ENCODE measurements at places on chromosomes 6 and 20. TPM values are rescaled to one million over a fixed set of nuclear protein-coding genes. Genes with fewer than 3 reads are reported as not detected.

Gene RALGAPB
- 13.7 TPM for polyA plus RNA-seq

Gene OPRL1
- 2.0 TPM for polyA plus RNA-seq

DNA sequence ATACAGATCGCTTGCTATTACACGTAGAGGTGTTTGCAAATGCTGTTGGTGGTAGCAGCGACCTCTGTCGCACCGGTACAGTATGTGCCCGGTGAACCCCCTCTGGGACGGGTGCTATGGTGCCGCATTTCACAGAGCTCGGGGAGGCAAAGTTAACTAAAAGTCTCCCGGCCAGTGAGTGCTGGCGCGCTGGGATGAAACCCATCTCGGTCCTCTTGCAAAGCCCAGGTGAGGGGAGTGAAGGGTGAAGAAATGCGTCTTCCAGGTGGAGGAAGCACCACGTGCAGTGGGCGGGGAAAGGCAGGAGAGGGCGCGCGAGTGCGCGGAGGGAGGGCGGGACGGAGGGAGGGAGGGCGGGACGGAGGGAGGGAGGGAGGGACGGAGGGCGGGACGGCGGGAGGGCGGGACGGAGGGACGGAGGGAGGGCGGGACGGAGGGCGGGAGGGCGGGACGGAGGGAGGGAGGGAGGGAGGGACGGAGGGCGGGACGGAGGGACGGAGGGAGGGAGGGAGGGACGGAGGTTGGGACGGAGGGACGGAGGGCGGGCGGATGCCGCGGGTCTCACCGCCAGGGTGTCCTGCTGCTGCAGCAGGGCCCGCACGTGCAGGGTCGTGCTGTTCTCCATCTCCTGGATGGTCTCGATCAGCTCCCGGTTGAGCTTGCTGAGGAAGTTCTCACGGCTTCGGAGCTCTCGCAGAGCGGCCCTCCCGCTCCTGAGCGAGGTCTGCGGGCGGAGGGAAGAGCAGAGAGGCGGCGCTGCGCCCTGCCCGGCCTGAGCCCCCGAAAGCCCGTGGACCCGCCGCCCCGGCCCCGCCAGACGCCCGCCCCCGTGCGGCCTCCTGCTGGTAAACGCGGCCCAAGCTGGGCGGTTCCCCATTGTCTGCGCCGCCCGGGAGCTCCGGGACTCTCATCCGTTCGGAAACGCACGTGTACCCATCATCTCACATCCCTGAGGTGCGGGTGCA lies 11.7 kb downstream of the C20orf96 start:
- peaks cover 5% of the 10 kb centered on the region for H3K4me1 ChIP-seq
- DNase-seq, result no peak
- peaks cover 10% of the 10 kb centered on the region for H3K36me3 ChIP-seq
- peak overlapping the region; percentile 73 for H3K4me3 ChIP-seq
- H3K27me3 ChIP-seq, result no peaks in the 10 kb centered on the region

GRCh38 chr6:15145821-15146220 lies 100.0 kb upstream of the JARID2 start:
- H3K36me3 ChIP-seq, result no peaks in the 10 kb centered on the region
- peaks cover 24% of the 10 kb centered on the region for H3K4me1 ChIP-seq
- no peak overlapping the region for H3K4me3 ChIP-seq

DNA sequence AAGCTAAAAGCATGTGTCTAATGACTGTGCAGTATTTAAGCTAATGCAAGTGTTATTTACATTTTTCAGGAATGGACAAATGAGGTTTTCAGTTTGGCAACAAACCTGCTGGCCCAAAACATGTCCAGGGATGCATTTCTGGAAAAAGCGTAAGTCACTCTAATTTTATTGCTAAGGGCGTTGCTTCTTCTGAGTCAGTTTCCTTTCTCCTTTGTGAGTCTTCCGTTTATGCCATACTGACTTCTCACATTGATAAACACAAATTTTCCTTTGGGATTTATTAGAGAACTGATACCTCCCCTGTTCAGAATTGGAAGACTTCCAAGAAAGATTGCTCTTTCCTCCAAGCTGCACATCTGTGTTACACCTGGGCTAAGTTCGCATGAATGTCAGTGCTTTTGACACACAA lies 422.9 kb upstream of the PLCB4 start:
- DNase-seq, result no peak
- no peaks in the 10 kb centered on the region for H3K4me1 ChIP-seq
- H3K4me3 ChIP-seq, result no peak overlapping the region

DNA sequence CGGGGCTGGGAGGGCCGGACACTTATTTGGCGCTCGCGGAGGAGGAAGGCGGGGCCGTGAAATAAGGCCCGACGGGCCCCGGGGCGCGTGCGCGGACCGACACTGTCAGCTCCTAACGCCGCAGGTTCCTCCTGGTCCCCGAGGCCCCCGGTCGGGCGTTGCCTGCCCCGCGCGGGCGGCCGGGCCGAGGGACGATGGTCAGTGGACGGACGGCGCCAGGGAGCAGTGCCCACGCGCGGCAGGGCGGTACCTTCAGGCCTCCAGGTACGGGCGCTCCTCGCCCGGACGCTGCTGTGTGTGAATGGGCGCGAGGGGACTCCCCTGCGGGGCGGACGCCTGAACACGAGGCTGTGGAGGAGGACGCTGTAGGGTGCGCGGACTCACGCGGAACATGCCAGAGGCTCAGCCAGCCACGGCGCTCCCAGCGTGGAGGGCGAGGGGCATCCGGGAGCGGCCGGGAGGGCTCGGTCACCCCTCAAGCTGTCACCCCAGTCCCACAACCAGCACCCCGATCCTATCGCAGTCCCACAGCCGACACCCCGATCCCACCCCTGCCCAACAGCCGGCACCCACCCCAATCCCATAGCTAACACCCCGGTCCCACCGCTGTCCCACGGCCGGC lies 339 bp upstream of the GMEB2 start:
- peak; percentile 97 for DNase-seq
- peak overlapping the region; percentile 95 for H3K27ac ChIP-seq
- H3K4me1 ChIP-seq, result peaks cover 45% of the 10 kb centered on the region
- no peaks in the 10 kb centered on the region for H3K27me3 ChIP-seq
- H3K4me3 ChIP-seq, result peak overlapping the region; percentile 93
- no peaks in the 10 kb centered on the region for H3K36me3 ChIP-seq

DNA sequence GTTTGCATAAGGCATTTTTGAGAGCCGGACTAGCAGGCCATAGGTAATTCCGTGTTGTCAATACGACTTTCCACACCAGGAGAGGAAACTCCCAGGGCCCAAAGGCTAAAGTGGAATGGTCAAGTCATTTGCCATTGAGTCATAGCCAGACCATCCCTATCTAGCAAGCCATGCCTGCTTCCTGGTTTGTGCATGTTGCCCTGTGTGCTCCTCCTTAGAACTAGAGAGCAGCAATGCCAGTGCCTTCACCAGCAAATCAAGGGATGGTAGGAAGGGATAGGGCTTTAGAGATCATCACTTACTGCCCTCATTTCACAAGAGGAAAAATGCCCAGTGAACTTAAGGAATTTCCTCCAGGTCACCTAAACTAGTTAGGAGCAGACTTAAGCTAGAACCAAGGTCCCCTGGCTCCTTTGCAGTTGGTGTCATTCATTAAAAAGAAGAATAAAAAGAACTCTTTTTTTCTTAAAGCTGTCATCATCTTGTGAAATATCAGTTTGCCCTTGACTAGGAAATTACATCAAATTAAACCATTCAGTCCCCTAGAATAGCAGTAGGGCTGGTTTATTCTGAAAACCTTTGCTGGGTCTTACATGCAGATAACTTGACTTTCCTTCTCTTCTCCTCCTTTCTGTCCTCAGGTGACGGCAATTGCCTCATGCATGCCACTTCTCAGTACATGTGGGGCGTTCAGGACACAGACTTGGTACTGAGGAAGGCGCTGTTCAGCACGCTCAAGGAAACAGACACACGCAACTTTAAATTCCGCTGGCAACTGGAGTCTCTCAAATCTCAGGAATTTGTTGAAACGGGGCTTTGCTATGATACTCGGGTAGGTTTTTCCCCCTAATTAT lies 7.4 kb downstream of the TNFAIP3 start:
- H3K4me1 ChIP-seq, result peaks cover 62% of the 10 kb centered on the region
- no peaks in the 10 kb centered on the region for H3K27me3 ChIP-seq
- DNase-seq, result no peak
- H3K27ac ChIP-seq, result peak overlapping the region; percentile 24

DNA sequence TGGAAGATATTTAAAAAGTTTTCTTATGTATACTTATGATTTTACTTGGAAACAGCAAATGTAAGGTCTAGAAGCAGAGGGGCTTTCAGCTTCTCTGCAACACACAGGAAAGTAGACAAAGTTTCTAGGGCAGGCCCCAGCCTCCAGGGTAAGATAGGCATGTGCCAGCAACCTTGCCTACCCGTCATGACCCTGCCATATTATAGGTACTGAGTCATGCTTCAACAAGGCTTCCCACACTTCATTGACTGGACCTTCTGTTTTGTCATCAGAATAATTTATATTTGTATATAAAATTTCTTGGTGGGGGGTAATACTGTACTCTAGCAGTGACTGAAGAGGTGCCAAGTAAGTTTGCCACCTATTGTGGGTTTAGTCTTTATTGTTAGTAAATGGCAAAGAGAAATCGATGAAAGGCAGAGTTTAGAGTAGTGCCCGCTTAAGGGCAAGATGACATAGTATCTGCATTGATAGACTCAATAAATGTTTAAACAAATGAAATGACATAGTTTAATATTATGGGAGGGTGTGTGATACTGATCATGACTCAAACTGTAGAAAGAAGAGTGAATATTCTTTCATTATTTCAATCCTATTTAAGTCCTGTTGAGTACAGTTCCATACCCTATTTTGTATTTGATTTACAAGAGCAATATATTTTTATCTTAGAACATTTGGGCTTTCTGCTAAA lies 95.6 kb downstream of the JARID2 start:
- no peaks in the 10 kb centered on the region for H3K36me3 ChIP-seq
- peak overlapping the region; percentile 71 for H3K4me3 ChIP-seq
- DNase-seq, result no peak
- no peaks in the 10 kb centered on the region for H3K27me3 ChIP-seq

Gene FOXC1
- not detected for polyA plus RNA-seq

Gene PAX1
- polyA plus RNA-seq, result not detected

Gene HSPA12B
- polyA plus RNA-seq, result not detected

DNA sequence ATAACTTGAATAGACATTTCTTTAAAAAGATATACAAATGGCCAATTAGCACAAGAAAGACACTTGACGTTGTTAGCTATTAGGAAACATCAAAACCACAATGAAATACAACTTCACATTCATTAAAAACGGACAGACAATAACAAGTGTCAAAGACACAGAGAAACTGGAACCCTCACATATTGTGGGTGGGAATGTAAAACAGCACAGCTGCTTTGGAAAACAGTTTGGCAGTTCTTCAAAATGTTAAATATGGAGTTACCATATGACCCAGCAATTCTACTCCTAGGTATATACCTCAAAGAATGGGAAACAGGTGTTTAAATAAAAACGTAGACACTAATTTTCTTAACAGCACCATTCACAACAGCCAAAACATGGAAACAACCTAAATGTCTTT lies 100.5 kb upstream of the SLC22A23 start:
- no peak for DNase-seq
- peaks cover 17% of the 10 kb centered on the region for H3K27me3 ChIP-seq
- peaks cover 10% of the 10 kb centered on the region for H3K36me3 ChIP-seq
- no peak overlapping the region for H3K4me3 ChIP-seq
- H3K27ac ChIP-seq, result no peak overlapping the region

DNA sequence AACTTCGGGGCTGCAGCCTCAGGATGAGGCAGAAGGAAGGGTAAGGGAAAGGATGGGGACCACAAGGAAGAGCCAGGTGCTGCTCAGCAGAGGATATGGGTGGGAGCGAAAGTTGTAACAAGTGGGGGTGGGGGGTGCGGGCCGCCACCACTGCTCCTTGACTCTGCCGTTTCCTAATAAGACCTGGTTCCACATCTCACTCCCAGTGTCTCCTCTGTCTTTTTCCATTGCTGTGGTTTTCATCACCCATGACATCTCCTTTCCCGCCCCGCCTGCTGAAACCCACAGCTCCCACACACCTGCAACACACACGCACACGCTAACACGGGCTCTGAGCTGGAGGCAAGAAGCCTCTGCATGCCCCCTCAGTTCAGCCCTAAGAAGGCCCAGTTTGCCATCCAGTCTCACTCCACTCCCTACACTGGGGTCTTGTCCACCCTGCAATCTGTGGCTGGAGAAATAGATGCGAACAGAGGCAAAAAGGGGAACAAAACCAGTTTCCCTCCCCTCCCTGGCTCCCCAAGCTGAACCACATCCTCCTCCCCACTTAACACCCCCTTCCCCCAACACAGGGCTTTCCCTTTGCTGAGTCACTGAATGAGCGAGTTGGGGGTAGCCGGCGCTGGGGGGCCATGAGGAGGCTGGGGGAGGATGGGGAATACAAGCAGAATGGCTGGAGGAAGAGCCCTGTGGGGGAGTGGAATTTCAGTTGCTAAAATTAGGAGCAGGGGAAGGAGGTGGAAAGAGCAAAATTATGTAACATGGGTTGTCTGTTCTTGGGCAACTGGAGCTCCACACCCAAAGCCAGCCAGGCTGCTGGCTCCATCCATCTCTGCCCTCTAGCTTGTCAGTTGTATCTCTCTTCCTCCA lies 11.5 kb downstream of the NFKBIL1 start:
- H3K27ac ChIP-seq, result peak overlapping the region; percentile 91
- DNase-seq, result peak; percentile 84
- H3K4me3 ChIP-seq, result peak overlapping the region; percentile 88
- H3K27me3 ChIP-seq, result no peaks in the 10 kb centered on the region
- H3K36me3 ChIP-seq, result peaks cover 13% of the 10 kb centered on the region
- peaks cover 67% of the 10 kb centered on the region for H3K4me1 ChIP-seq

Gene MRPS18A
- 61.1 TPM for polyA plus RNA-seq

DNA sequence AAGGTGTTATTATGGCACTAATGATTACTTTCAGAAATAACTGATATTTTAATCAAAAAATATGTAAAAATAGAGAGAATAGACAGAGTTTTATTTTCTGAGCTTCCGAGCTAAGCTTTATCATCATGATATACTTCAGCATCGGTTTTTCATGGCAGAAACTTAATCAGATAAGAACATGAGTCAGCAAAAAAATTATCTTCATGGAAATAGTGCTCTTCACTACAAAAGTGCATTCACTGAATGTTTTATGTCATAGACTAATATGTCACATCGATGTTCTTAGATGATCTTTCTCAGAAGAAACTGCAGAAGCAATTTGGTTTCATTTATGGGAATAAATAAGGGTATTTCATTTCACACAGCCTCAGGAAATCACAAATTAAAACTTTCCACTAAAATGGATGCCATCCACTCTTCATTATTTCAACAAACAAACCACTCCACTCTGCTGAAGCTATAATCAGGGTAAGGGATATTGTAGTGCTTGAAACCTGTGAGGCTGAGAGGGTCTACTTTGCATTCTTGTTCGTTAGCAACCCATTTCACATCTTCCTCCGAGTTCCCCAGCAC lies 10.2 kb upstream of the MAP3K7 start:
- no peaks in the 10 kb centered on the region for H3K4me1 ChIP-seq
- no peak for DNase-seq
- no peak overlapping the region for H3K27ac ChIP-seq
- no peak overlapping the region for H3K4me3 ChIP-seq
- H3K36me3 ChIP-seq, result no peaks in the 10 kb centered on the region
- peaks cover 50% of the 10 kb centered on the region for H3K27me3 ChIP-seq

Gene MLN
- polyA plus RNA-seq, result not detected

DNA sequence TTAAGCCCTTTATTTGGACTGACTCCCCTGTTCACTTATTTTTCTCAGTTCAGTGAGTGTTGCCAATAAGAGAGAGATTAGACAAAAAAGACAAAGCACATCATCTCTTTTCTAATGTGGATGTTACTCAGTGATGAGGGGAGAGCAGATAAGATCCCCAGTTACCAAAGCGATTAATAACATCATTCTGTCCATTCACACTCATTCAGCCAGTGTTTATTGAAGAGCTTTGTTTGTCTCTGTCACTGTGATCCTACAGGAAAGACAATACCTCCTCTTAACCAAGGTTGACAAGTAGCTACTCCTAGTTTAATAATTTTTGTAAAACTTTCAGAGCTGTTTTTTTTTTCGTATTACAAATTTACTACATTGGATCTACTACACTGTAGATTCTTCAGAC lies 163.0 kb downstream of the EYA4 start:
- H3K36me3 ChIP-seq, result no peaks in the 10 kb centered on the region
- H3K27ac ChIP-seq, result no peak overlapping the region
- DNase-seq, result no peak
- no peaks in the 10 kb centered on the region for H3K27me3 ChIP-seq
- no peak overlapping the region for H3K4me3 ChIP-seq
- no peaks in the 10 kb centered on the region for H3K4me1 ChIP-seq
